HAP-1 (cell line): ENCODE measurements at places on chromosomes 3 and 15.

DNA sequence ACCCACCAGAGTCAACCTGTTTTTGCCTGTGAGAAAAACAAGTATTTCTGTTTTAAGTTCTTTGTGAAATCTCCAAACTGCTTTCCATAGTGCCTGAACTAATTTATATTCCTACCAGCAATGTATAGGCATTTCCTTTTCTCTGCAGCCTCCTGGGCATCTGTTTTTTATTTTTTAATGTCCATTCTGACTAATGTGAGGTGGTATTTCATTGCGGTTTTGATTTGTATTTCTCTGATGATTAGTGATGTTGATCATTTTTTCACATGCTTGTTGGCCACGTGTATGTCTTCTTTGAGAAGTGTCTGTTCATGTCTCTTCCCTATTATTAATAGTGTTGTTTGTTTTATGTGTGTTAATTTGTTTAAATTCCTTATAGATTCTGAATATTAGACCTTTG is 820.5 kb downstream of the MCTP2 start:
- DNase-seq = no peak

DNA sequence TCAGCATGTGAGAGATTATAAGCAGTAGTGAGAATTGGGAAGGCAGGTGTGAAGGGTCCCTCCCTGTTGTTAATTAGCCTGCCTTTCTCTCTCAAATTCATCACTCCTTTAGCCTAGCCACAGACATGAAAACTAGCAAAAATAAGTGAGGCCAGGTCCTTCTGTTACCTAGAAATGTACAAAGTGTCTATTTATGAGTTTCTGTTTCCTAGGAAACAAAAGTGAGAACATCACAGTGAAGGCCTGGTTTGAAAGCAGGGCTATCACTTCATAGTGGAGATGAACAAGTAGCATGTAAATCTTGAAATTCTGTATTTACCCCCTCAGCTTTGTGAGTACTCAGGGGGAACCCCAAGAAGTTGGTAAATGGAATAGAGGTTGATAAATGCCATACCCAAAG is 78.2 kb upstream of the UMPS start:
- DNase-seq = no peak

- no peak for DNase-seq
These were observed 108.3 kb upstream of the ETV5 start for GRCh38 chr3:186216900-186217819.

GRCh38 chr15:48936666-48937065 is 27.1 kb downstream of the SHC4 start:
- no peak for DNase-seq

GRCh38 chr3:176375519-176375918 is 821.8 kb downstream of the TBL1XR1 start:
- DNase-seq = no peak

GRCh38 chr3:70531063-70531657 is 218.7 kb upstream of the MDFIC2 start:
- DNase-seq = no peak

- no peak for DNase-seq
These were observed 206.6 kb downstream of the TLE3 start for GRCh38 chr15:69891070-69891536.

GRCh38 chr3:63352008-63352279 is 73.8 kb downstream of the SYNPR start:
- no peak for DNase-seq

DNA sequence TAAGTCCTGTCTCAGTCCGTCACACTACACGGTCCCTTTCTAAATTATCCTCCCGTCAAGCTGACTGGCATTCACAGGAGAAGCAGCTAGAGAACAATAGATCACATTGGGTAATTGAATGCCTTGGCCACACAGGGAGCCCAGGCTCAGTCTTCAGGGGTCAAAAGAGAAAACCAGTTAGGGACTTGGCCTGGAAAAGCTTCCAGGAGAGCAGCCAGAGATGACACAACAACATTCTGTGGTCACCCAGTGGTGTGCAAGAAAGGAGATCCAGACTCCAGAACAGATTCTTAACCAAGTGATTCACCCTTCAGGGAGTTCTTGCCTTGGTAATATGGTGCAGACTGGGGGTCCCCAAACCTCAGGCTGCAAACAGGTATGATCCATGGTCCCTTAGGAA is 15.9 kb downstream of the ARHGAP31 start:
- no peak for DNase-seq

DNA sequence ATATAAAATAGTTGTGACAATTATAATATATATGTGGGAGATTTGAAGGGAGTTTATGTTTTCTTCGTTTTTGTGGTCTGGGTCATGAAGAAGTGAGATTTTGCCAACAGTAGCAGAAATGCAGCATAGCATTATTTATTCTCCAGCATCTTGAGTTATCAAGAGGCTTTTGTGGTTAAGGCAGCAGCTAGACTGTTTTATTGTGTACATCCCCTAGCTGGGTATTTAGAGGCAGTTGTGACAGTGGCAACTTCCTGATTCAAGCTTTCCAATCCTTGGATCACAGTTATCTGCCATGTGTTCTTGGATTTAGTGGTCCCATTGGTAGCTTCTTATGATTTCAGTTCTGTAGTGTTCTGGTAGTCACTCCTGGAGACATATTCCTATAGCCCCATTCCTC is 29.0 kb downstream of the ARIH1 start:
- no peak for DNase-seq

GRCh38 chr3:128276577-128277183 is 123.4 kb downstream of the EEFSEC start:
- no peak for DNase-seq

- DNase-seq = no peak
These were observed 399.1 kb upstream of the TBL1XR1 start for GRCh38 chr3:177596248-177596815.

DNA sequence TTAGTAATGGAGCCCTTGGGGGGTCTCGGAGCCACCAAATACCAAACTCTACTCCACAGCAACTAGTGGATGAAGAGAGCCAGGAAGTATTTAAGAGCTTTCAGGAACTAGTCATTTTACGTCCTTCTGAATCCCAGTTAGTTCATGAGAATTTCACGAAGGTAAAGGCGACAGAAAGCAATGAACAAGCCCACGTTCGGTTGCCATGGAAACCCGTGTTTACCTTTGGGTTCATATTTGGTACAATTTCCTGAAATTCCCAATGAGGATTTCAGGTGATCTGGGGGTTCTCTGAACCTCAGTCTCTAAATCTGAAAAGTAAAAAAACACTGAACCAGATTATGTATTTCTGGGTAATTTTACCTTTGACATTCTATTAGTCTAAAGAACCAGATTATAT is 93.0 kb downstream of the BDH1 start:
- DNase-seq = no peak

GRCh38 chr15:33234020-33234461 is 39.5 kb upstream of the FMN1 start:
- DNase-seq = peak; percentile 18

DNA sequence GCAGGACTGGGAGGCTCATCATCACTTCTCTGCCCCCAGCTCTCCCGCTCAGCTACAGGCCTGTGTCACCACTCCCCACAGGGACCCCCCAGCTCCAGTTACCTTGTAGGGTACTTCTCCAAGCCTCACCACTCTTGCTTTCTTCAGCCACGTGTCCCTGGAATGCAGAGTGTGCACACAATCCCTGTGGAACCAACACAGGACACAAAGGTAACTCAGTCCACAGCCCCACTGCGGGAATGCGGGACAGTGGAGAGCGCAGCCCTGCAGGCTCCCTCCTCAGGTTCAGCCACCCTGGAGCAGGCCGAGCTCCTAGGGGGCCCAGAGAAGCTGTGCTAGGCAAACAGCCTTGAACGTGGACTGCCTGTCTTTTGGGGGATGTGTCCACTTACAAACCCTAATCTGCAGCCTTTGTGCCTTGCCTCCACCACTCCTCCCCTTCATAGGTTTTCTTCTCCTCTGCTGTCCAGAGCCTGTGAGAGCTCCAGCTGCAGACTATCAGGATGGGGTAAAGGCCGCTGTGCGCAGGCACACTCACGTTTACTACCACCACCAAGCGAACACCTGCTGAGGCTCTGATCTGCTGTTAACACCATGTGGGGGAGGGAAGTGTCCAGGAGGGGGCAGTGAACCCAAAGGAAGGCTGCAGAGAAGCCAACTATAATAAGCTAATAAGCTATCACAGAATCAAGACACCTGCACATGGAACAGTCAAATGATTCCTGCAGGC is 26.0 kb downstream of the XPC start:
- DNase-seq = no peak

DNA sequence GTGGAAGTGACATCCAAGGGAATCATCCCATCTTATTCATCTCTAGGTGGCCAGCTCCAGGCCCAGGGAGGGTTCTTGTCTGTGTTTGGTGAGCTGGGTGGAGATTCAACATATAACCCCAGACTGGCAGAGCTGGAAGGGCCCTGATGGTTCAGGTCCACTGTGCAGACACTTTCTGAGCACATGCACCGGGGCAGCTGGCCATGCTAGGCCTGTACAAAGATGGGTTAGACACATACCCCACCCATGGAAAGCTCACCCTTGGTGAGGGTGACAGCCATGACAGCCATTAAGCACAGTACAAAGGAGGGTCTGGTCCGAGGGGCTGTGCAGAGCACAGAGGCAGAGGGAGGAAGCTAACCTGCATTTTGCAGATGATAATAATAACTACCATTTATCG is 100.4 kb downstream of the CORO2B start:
- no peak for DNase-seq

GRCh38 chr3:30004481-30004880 is 601.9 kb upstream of the TGFBR2 start:
- no peak for DNase-seq

DNA sequence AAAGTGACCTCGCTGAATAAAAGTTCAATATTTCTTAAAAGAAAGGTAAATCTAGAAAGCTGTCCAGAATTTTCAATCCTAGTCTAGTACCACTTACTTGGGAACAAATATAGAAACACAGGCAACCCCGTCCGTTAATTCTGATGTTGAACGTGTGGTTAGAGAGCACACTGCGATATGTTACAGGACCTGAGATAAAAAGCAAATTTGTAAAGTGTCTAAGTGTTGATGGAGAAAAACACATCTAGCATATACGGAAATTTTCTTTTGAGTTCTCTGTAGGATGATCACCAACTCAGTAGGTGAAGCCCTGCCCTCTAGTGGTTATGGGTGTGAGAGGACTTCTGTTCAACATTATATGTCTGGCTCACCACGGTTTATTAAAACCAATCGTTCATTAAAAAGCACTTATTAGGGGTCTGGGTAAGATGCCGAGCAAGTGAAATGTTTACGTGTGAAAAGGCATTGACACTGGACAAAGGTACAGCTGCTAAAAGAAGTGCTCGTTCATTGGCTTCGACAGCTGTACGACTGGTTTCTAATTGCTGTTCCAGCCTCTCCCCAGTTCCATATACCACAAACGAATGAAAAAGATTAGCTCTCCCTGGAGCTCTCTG is 1.0 kb upstream of the ATP2C1 start:
- DNase-seq = peak; percentile 70

DNA sequence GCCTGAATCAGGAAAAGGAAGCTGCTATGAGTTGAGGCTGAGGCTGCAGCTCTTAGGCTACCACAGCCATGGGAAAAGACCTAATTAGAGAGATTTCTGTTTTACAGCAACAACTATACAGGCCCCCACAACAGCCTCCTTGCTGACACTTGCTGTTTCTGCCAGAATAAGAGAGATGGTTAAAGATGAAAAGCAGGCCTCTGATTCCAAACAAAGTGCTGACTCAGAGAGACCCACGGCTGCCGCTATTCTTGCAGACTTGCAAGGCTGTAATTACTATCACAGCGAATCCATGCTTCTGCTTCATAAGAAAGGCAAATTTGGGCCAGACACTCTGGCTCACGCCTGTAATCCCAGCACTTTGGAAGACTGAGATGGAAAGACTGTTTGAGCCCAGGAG is 41.8 kb downstream of the MCF2L2 start:
- no peak for DNase-seq

DNA sequence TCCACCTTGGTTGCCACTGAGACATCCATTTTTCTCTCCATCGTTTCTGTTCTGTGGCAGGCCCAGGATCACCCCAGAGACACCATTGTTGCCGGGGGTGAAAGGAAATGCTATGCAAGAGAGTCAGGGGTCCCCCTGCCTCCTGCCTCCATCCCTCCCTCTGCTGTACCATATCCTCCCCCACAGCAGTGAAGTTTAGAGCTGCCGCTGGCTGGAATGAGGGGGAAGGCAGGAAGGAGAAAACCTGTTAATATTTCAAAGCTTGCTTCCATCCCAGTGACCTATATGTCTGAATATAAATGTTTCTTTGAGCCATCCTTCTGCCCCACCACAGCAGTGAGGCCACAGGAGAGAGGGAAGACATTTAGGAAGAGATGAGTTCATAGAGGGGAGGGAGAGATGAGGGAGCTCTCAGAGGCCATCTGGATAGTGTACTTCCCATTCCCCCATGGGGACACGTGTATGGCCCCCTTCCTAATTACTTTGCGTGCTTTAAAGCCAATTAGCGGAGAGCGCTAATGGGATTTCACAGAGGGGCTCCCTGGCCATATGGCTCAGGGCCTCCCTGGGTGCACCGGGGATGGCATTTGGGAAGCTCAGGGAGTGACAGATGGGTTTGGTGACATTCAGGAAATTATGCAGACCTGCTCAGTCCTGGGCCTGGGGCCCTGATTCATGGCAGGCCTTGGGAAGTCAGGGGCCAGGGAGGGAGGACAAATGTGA is 40.4 kb upstream of the CHRNB4 start:
- no peak for DNase-seq

GRCh38 chr3:50559702-50560101 is 7.8 kb downstream of the C3orf18 start:
- no peak for DNase-seq

GRCh38 chr3:23644676-23645075 is 161.1 kb upstream of the UBE2E1 start:
- DNase-seq = peak; percentile 52

DNA sequence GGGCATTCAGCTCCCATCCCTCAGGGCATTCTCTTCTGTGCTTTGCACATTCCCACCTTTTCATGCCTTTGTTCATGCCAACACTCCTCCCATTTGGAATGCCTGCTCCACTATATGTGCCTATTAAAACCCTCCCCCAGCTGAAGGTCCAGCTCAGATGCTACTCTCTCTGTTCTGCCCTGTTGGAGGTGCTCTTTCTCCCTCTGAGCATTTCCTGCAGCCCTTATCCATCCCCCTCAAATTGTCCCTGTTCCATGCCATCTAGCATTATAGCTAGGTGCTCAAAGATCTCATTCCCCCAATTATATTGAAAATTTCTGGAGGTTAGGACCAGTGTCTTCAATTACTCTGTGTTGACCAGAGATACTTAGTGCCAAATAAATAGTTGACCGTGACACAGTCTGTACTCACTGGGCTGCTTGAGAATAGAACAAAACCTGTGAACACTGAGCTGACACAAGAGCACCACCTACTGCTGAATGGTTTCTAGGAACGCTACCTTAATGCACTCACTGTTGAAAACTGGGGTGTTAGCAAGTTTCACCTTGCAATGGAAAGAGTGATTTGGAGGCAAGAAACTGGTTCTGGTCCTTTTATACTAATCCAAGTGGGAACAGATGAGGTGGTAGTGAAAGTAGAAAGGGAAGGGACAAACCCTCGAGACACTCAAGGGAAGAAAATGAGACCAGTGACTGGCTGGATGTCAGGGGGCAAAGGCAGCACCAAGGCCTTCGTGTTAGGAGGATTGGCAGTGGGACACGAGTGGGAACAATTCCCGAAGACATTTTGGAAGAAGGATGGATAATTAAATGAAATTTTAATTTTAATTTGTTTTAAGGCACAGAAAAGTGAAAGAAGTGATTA is 289.8 kb upstream of the ROPN1 start:
- DNase-seq = no peak

- DNase-seq = no peak
These were observed 146.6 kb downstream of the TBL1XR1 start for GRCh38 chr3:177050501-177051237.

- DNase-seq = no peak
These were observed 36.6 kb downstream of the CCDC66 start for GRCh38 chr3:56593455-56594158.
